ENCODE measurements at places on chromosomes 6 and 20.

- DNase-seq, result no peak
These were observed 151.0 kb downstream of the CLIC5 start for GRCh38 chr6:45864651-45865050.

GRCh38 chr6:152398993-152399392, 238.2 kb downstream of the SYNE1 start:
- DNase-seq, result no peak

DNA sequence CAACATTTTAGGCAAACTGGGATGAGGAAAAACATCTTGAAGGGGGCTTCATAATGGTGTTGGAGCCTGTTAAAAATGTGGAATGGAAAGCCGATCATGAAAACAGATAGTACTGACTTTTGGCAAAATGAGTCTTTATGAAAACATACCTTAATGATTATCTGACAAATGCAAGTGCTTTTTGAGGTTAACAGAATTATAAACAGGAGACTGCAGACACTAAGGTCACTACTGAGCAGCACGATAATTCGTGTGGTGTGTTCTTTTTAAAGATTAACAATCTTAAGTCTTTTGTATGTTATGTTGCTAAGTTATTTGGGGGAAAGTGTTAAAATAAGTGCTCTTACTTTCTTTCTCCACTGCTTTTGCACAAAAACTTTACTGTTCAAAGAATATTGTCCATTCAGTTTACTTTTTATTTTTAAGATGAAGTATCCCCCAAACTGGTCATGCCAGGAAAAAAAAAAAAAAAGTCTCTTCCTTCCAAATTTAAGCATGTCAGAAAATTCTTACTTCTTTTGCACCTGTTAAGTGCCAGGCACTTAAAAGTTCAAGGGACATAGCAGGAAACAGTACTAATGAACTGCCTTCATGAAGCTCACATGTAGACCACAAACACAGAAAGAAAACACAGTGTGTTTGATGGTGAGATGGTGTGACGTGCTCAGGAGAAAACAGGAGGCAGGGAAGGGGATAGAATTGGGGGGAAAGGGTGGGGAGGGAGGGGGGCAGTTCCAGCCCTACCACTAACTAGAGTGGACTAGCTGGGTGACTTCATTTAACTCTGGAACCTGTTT, 73.2 kb downstream of the CDYL start:
- no peak for DNase-seq

DNA sequence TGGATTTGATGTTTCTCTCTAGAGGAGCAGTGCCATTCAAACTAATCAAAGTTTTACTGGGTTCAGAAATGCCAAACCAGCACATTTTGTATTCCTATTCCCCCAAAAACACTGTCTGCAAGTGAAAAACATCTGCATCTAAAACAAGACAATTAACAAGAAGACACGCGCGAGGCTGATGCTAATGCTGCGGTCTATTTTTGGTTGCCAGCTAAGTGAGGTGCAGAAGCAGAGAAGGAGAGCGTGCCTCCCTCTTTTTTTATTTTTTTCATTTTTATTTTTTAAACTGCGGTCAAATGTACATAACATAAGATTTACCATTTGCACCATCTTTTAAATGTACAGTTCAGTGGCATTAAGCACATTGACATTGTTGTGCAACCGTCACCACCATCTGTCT, 641.1 kb downstream of the DHX35 start:
- no peak for DNase-seq

DNA sequence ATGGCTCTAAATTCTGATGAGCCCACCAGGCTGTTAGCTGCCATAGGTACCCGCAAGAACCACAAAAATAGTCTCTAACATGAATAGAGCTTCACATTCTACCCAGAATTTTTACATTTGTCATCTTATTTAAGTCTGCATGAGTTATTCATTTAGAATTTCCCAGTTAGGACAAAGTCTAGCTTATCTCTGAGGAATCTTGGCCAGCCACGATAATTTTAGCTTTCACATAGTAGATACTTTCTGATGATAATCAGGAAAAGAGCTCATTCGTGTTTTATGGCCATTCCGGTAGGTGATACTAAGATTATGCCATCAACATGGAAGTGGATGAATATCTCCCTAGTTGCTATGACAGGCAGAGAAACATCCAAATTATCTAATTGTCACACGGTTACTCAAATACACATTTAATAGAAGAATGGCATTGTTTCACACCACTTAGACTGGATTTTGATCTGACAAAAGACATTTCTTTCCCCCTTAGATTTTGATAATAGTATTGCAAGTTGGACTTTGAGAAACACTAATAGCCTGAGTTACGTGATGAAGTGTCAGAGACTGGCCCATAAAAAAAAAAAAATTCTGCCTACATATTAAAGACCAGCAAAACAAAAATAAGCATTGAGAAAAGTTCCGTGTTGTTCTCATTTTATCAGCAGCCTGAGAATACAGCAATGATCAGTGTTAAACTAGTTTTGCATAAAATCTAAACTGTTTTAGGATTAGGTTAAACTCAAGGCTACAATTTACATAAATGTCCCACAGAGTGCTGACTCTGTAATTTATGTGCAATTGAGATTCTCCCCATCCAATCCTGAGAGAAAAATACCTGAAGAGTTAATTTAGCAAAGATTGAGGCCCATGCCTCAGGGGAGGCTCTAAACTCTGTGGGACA, 397.5 kb upstream of the ARID1B start:
- DNase-seq, result no peak

GRCh38 chr6:156398966-156399365, 378.2 kb upstream of the ARID1B start:
- DNase-seq, result no peak

DNA sequence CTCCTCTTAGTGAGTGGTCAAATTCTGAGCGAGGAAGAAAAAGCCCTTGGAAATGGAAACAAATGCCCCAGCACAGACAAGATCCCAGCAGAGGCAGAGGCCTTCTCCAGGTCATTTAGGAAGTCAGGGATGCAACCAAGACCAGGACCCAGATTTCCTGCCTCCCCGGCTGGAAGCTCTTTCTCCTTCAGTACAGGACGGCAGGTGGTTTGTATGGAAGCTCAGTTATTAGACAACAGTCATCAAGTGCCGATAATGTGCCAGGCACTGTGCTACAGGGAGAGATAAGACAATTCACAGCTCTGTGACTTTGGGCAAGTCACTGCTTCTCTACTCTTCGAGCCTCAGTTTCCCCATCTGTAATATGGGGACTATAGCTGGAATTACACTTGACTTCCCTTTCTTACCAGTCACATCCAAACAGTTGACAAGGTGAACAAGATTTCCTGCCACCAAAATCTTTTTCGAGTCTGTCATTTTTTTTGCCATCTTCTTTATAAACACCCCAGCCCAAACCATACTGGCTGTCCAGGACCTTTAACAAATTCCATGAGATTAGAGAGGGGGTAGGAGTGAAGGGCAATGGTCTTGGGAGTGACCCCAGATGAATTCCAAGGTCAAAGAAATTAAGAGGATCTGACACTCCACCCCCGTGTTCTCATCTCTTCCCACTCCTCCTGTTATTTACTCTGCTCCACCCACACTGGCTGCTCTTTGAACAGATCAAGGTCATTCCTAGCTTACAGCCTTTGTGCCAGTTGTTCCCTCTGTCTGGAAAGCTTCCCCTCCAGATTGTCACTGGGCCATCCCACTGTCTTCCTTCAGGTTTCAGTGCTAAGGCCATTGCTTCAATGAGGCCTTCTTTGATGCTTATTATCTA, 6.0 kb downstream of the MMP9 start:
- DNase-seq, result no peak

- DNase-seq, result no peak
These were observed 20.5 kb upstream of the OCSTAMP start for GRCh38 chr20:46570956-46571355.

- DNase-seq, result no peak
These were observed 897 bp downstream of the CHD6 start for GRCh38 chr20:41617059-41617901.

DNA sequence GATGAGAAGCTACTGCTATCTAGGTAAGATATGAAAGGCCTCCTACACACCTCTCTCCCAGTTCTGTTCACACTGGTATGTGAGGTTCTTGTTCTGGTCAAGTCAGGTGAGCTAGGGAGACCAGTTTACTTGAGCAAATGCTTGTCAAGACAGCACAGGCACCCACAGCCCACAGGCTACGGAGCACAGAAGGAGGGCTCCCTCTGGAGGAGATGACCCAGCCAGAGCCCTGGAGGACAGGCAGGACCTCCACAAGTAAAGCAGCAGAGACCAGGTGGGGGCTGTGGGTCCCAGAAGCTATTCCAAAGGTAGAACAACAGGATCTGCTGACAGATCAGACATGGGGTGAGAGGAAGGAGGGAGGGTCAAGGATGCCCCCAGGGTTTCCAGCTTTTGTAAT, 13.2 kb downstream of the MMP24OS start:
- no peak for DNase-seq

- no peak for DNase-seq
These were observed 157.8 kb downstream of the SASH1 start for GRCh38 chr6:148500402-148500801.

Data from fibroblast of skin of left quadriceps (primary cell).